ENCODE measurements at places on chromosomes 4 and X.

GRCh38 chr4:112112590-112113170 lies 32.6 kb upstream of the FAM241A start:
- no peak for DNase-seq

DNA sequence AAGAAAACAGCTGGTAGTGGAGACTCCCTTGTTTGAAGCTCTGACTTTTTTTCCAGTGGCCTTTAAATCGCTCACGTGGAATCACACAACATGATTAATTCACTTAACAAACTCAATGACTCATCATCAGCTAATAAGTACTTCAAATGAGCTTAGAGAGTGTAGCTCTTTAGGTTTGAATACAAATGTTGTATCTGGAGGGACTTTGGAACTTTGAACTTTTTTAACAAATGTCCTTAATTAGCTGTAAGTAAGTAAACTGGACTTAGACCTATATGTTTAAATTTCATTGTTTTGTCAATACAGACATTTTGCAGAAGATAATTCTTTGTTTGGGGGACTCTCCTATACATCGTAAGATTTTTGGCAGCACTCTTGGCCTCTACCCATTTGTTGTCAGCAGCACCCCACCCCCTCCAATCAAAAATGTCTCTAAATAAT lies 581.1 kb downstream of the SPRY1 start:
- DNase-seq, result no peak

GRCh38 chrX:22300130-22300529 lies 27.4 kb downstream of the CBLL2 start:
- peak; percentile 64 for DNase-seq

- DNase-seq, result no peak
These were observed 626.3 kb upstream of the INTU start for GRCh38 chr4:127006446-127006877.

- no peak for DNase-seq
These were observed 38.9 kb downstream of the PDHA1 start for GRCh38 chrX:19382555-19383145.

- DNase-seq, result no peak
These were observed 58.9 kb upstream of the IRS4 start for GRCh38 chrX:108795240-108795639.

- DNase-seq, result no peak
These were observed 84.6 kb upstream of the DHX15 start for GRCh38 chr4:24668956-24669355.

- no peak for DNase-seq
These were observed 1417.9 kb downstream of the ADGRL3 start for GRCh38 chr4:62618042-62618441.

GRCh38 chr4:186839122-186840037 lies 115.7 kb upstream of the FAT1 start:
- no peak for DNase-seq

- no peak for DNase-seq
These were observed 250.4 kb upstream of the GIMD1 start for GRCh38 chr4:106618956-106619355.

- DNase-seq, result no peak
These were observed 29.5 kb upstream of the JAKMIP1 start for GRCh38 chr4:6229671-6230501.

GRCh38 chr4:110107866-110108265 lies 90.5 kb downstream of the ELOVL6 start:
- DNase-seq, result no peak

DNA sequence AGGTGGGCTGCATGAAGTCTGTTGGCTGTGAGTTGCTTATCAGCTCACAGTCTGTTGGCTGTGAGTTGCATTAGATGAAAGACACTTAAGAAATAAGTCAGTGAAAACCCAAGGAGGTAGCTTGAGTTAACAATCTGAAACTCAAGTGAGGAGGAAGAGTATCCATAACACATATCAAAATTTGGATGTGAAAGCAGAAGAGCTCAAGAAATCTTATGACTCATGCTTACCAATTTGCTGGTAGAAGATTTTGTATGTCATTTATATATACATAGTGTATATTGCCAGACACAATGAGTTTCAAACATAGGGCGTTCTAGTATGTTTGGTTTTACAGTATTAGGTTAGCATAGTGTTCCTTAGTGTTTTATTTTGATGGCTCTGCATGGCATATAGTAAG lies 107.4 kb downstream of the DDIT4L start:
- no peak for DNase-seq

GRCh38 chrX:56782352-56782751 lies 53.3 kb downstream of the NBDY start:
- no peak for DNase-seq

DNA sequence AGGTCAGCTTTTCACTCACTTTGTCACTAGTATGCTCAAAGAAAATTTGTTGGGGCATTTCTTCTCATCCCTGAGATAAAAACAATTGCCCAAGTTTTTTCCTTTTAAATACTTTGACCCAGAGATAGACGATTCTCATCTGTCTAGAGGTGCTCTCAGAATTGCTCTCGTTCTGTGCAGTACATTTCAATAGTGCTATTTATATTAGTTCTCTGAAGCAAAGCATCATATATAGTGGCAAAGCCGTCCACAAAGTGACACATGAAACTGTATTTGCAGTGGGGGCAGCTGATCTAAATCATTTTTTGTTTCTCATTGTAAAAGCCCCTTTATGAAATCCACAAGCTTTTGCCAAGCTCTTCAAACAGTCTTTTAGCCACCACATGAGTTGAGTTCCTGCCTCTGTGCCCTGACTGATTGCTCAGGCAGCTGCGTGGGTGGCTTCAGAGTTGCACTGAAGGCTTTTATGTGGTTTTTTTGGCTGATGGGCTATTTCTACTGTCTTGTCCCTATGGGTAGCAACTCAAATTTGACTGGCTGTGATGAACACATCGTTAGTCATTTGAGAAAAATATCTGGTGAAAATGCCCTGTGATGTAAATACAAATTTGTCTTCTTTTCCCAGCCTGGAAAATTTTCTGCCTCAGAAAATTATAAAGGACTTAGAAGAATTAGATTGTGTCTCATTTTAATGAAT lies 119.1 kb upstream of the OTUD4 start:
- no peak for DNase-seq

DNA sequence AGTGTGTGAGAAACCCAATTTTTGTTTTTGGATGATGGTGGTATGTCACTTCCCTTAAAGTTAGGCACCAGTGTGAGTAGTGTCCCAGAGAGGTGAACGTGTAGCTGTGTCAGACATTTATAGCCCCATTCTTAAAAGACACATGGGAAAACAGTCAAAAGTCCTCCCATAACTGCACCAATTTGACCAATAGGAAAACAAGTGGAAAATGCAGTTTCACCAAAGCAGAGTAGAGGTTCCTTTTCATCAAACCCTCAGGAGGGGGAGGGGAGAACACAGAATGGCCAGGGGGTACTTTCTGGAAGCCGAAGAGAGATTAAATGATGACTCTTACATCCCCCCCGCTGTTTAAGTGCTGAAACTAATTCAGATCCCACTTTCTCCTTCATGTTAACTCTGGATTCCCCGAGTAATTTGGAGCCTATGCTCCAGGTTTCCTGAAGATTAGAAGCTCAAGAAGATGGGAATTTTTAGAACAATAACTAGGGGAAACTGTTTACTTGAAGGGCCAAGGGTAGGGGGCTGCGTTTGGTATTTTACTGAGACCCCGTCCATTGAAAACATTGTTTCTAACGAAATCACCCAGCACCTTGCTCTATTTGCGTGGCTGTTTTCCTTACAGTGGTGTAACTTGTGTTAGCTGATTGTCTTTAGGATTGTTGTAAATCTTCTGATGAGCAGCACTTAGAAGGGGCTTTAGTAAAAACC lies 2.1 kb upstream of the LEF1 start:
- no peak for DNase-seq

DNA sequence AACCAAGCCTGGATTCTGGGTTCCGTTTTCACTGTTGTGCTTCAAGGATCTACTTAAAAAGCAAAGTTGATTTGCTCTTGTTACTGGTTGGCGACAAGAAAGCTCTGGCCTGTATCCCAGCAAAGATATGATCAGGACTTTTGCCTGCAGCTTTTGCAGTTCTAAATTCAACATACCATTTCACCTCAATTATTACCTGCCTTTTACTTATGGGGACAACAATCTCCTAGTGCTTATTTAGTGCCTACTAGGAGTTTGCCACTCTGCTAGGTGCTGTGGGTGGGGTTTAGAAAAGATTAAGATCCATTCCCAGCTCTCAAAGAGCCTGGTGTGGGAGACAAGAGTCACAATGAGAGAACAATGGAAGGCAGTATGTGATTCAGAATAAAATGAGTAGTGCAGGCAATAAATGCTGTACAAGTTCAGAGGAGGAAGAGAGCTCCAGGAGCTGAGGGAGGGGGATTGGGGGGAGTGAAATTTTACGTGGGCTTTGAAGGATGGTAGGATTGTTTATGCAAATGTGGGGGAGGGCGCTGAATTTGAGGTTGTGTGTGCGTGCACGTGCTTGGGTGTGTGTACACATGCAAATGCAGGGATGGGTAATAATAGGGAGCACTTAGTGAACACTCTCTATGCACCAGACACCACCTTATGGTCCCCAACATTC lies 5.0 kb upstream of the TMEM164 start:
- no peak for DNase-seq

DNA sequence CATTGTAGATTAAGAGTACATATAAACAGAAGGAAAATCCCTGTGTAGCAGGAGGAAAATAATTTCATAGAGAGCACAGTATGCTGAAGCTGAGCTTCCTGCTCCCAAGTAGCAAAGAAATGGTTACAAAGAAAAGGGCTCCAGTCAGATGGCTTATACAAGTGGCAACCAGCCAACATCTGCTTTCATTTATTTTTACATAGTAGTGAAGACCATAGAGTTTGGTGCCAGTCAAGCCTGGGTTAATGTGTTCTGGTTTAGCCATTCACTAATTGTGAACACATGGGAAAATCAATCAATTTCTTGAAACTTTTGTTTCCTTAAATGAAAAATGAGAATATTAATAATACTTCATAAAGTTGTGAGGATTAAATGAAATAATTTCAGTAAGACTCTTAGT lies 111.3 kb upstream of the ELOVL6 start:
- DNase-seq, result no peak

GRCh38 chrX:25012433-25012735 lies 3.4 kb downstream of the ARX start:
- DNase-seq, result peak; percentile 16

DNA sequence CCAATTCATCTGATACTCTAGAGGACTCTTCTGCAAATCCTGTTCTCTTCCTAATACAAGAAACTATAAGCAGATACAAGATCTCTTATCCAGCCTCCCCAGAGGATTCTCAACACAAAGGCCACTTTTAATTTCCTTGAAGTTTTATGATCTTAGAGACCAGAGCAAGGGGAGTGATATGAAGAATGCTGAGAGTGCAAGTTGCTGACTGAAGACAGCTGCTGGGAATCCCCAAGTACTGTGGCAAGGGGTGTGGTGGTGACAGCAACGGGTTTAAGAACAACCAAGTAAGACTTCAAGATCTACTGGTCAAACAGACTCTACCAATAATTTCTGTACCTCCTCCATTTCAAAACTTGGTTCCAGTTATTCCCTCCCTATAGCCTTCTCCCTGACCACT lies 7.0 kb downstream of the AMMECR1 start:
- no peak for DNase-seq

DNA sequence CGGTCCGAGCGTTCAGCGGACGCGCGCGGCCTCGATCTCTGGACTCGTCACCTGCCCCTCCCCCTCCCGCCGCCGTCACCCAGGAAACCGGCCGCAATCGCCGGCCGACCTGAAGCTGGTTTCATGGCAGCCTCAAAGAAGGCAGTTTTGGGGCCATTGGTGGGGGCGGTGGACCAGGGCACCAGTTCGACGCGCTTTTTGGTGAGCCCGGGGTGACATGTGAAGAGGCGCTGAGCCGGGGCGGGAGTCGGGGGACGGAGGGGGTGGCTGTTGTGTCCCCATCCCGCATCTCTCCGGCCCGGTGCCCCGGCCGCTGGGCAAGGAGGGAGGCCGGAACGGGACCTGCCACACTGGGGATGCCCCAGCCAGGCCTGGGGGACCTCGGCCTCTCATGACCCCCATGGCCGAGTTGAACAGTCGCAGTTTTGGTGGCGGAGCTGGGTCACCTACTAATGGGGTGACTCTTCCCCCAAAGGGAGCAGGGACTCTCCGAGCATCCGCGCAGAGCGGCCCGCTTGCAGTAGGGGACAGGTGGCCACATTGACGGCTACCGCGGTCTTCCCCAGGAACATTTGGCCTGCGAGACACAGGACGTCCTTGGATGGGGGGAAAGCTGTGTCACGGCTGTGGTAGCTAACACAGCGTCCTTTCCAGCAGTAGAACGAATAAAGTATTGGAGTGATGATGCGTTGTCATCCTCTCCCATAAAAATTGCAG lies at the start of gene GK:
Gene GK (plus strand): TSS at position 9 of the 717 bp plus-strand sequence. CDS start 115 bp downstream, at position 124.
- no peak for DNase-seq

GRCh38 chr4:175176710-175177109 lies 258.6 kb downstream of the ADAM29 start:
- DNase-seq, result no peak

- peak; percentile 51 for DNase-seq
These were observed 42.9 kb upstream of the INTS6L start for GRCh38 chrX:135477576-135477975.

- DNase-seq, result no peak
These were observed 139.1 kb upstream of the ZIC3 start for GRCh38 chrX:137426695-137427425.

GRCh38 chrX:155179346-155179997 lies 36.8 kb upstream of the VBP1 start:
- DNase-seq, result no peak

- DNase-seq, result no peak
These were observed 331.3 kb upstream of the SFRP2 start for GRCh38 chr4:154120006-154120676.

DNA sequence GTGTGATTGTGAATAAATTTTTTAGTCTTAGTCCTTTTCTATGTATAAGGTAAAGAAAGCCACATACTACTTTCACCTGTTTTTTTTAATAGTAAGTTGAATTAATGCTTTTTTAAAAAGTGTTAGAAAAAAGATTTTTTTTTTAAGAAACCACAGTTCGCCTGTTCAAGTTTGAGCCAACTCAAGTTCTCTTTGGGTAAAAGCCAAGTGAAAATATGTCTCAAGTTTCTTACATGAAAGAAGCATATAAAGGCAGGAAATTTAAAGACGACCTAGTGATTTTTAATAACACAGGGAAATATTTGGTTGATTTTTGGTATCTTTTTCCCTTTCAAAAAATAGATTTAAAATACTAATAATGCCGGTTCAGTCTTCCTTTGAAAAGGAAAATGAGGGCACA lies 369.9 kb upstream of the NR3C2 start:
- no peak for DNase-seq

GRCh38 chrX:120736989-120737388 lies 107.1 kb upstream of the C1GALT1C1 start:
- no peak for DNase-seq

DNA sequence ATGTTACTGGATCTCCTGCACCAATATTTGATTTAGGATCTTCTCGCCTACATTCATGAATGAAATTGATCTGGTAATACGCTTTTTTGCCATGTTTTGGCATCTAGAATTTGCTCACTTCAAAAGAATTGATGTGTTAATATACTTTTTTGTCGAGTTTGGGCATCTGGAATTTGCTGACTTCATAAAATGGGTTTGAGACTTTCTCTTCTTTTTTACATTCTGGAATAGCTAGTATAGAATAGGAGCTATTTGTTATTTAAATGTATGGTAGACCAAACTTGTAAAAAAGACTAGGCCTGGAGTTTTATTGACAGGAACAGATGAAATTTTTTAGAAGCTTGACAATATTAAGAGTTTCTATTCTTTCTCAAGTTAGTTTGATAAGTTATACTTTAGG lies 404.9 kb upstream of the TENM3 start:
- DNase-seq, result no peak

- no peak for DNase-seq
These were observed 225.0 kb downstream of the COL25A1 start for GRCh38 chr4:109077505-109077904.
